ENCODE measurements at places on chromosomes 12 and 14.

DNA sequence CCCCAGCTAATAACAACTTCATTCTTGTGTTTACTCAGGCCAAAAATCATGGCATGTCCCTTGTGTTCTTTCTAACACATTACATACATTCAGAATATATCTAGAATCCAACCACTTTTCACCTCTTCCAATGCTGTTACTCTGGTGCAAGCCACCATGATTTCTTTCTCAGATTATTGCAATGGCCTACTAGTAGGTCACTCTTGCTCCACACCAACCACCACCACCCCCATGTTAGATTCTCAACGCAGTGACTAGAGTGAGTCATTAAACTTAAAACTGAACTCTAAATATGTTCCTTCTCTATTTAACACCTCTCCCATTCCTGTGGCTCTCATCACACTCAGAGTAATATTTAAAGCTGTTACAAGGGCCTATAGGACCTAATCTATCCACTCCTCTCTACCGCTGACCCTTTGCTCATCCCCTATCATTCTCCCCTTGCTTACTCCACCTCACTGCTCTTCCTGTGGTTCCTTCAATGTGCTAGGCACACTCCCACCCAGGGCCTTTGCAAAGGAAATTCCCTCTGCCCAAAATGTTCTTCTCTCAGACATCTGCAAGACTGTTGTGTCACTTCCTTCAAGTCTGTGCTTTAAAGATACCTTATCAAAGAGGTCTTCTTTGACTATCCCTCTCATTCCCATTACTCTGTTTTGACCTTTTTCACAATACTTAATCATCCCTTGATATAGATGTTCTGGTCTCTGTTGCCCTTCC, 6.6 kb downstream of the RTN1 start:
- DNase-seq = no peak

- DNase-seq = no peak
These were observed 716.8 kb downstream of the LRFN5 start for GRCh38 chr14:42323426-42323825.

DNA sequence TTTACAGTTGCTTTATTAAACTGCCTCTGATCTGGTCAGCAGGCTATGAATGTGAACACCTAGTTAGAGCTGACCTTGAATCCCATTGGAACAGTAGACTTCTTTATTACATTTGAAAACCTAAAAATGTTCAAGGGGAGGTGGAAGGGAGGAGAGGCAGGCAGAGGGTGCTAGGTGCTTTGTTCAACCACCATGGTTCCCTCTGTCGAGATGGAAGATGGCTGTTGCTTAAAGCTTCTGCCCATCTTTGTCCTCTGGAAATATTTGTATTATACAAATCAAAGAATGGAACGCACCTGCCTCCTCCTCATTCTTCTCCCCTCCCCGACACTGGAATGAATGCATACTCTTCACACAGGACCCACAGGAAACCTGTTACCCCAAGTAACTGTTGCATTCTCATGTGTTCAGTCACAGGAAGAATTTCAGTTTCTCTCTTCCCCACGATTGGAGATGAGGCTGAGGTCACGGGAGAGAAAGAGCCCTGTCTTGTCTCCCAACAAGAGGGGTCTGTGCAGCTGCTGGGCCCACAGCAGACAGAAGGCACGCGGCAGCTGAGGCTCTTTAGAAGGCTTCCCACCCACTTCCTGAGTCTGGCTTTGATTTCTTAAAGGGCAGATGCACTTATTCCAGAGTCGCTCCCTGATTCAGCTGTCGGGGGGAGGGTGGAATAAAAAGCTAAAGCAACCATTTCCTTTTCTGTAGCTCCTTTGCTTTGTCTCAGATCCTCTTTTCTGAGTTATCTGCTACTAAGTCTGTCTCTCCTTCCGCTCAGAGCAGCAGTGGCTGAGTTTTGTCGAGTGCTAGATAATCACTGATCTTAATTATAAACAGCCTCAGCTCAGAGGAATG, 217.9 kb upstream of the BTG1 start:
- peak; percentile 27 for DNase-seq

- no peak for DNase-seq
These were observed 5.5 kb upstream of the HVCN1 start for GRCh38 chr12:110694330-110694901.

DNA sequence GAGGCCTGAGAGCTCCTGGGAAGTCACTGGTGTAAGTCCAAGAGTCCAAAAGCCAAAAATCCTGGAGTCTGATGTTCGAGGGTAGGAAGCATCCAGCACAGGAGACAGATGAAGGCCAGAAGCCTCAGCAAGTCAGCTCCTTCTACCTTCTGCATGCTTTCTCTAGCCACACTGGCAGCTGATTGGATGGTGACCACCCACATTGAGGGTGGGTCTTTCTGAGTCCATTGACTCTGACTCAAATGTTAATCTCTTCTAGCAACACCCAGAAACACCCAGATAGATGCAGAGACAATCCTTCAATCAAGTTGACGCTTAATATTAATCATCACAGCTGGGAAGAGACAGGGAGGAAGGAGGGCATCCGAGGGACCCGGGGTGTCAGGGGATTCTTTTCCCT, 305.8 kb downstream of the AACS start:
- DNase-seq = no peak

- DNase-seq = no peak
These were observed 172.8 kb upstream of the LMNTD1 start for GRCh38 chr12:25725931-25726330.

DNA sequence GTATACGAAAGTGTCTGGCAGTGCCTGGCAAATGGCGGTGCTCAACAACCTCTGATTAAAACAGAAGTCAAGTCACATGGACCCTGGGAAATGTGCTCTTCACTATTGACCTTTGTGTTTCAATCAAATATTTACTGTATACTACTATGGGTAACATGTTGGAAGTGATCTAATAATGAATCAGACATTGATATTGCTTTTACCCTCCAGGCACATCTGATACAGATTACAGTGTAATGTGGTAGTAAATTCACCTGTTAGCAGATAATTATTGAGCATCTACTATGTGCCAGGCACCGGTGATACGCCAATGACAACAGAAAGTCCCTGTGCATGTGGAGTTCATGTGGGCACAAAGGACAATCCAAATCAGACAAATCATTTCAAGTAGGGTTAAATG, 63.1 kb downstream of the STON2 start:
- DNase-seq = no peak

GRCh38 chr14:35480119-35480769, 53.7 kb upstream of the INSM2 start:
- DNase-seq = peak; percentile 75

DNA sequence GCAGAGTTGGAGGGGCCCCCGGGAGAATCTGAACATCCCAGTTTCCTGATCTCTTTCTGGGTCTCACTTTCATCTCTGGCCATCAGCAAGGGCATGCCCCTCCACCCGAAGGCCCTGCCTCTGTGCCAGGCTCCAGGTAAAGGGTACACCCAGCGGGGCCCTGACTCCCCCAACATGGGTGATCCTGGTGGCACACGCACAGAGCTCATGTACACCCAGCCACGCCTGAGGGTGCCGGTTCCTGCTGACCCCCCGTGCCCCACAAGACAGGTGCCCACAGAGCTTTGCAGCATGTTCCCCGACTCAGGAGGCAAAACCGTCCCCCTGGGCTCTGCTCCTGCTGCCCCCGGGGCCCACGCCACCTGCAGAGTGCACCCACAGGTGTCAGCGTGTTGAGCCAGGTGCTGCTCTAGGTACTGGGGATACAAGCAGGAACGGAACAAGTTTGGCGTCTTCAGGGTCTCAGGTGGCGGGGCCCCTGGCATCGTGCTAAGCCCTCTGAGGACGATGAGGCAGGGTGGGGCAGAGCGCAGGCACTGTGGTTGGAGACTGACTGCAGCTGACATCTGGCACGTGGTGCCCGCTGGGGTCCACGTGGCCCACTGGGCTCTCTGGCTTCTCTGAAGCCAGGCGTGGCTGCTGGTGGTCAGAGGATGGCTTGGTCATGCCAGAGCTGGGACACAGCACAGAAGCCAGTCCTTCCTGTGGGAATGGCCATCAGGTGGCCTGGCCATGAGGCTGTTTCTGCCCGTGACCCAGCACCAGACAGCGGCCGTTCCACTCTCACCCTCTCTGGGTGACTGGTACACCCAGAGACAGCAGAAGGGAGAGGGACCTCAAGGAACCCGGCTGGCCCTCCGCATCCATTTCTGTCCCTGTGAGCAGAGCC, 13.8 kb downstream of the BAG5 start:
- no peak for DNase-seq

GRCh38 chr12:5185435-5186069, 141.9 kb downstream of the KCNA5 start:
- DNase-seq = no peak

- DNase-seq = peak; percentile 58
These were observed 75.0 kb downstream of the FOXN3 start for GRCh38 chr14:89342049-89342448.

- no peak for DNase-seq
These were observed 266.2 kb downstream of the KTN1 start for GRCh38 chr14:55845963-55846825.

DNA sequence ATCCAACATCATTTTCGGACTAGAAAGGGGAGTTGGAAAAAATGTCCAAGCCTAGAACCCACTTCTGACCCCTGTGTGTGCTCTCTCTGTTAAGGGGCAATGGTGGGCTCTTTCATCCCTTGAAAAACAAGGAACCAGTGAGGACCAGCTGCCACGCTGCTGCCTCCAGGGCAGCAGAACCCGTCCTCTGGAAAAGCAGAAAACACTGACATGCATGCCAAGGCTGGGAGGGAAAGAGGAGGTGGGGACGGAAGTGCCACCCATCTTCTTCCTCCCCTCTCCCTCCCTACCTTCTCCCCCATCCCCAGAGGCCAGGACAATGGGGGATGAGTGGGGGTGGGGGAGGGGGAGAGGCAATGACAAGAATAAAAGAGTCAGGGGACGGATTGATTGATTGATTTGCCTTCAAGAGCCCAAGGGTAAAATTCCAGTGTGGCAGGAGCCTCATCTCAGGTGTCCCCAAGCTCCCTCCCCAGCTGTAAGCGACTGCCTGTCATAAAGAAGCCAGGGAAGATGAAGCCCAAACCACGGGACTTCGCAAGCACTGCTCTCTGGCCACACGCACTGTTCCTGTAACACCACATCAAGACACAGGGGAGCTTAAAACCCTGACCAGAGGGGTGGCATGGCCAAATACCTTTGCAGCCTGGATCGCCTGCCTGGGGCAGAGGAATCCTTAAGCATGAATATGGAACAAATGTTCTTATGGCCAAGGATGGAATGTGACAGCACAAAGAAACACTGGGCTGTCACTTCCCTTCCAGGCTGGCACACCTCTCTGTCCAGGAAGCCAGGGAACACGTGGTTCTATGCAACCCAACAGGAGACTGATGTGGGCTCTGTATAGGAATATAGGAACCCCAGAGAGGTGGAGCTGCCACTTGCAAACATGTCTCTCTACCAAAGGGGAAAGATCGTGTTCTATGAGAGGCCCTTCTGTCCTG, 38.9 kb upstream of the BDKRB2 start:
- DNase-seq = no peak

DNA sequence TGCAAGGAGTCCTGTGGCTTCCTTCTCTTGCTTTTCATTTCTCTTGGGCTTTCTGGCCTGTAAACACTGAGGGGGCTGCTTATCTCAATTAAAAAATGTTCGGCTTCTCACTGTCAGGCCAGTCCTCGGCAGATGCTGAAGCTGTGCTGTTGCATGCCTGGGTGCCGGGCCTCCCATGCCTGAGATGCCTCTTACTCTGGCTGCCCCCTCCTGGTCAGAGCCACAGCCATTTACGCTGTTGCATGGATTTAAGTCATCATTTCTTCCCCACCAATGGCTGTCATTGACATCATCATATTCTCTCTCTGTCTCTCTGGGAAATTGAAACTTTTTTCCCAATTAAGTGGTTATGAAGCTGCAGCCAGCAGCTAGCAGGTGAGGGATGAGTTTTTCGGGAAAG, 53.7 kb downstream of the FOXN4 start:
- DNase-seq = no peak

- peak; percentile 95 for DNase-seq
These were observed at the start of gene TM7SF3 for GRCh38 chr12:27014085-27014858. TM7SF3 (minus strand) TSS chr12:27014384; CDS start chr12:27014168, 216 bp downstream.

DNA sequence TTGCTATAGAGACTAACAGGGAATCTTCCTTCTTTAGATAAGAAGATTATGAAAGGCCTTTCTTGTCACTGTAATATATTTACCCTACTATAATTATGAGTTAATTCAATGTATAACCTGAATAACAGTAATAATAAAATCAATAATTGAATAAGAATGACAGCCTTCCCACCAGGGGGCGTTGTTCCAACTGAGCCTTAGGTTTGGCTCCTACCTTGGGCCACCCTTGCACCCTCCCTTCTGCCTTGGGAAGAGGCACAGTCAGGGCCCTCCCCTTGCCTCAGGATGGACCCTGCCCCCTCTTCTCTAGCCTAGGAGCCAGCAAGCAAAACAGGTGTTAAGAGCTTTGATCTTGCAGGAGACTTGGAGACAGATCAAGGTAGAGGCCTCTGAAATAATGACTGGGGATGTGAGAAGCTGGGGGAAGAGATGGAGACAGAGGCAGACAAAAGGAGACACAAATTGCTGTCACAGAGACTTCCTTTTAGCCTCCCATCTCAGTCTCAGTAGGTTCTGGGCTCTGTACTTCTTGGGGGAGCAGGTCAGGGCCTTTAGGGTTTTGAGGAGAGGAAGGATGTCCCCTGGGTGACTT, 40.1 kb upstream of the CISTR start:
- DNase-seq = no peak

DNA sequence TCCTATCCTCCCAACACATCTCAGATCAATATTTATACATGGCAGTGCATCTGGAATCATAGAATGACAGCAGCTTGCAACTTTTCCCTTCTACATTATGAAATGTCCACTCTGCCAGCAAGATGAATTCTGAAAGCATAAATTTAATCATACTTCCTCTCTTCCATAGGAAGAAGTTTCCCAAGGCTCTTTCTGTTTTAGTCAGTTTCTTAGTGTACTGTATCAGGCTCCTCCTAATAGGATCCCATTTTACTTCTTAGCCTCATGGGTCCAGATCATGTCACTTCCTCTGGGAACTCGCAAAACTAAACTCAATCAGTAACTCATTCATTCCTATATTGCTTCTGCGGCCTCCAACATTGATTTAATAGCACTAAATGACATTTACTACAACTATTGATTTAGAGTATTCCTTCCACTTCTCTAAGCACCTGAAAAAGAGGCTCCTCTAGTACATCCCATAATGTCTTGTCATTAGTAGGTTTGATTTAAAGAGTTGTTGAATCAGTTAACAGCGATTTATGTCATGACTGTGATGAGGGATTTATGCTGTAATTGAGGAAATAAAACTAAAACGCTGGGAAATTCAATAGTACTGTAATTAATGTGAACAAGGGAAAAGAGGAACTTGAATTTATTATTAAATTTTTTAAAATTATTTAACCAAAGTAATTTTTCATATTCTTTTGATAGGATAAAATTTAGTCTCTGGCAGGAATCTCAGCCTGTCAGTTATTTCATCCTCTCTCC, 4.0 kb downstream of the CLEC1A start:
- no peak for DNase-seq

DNA sequence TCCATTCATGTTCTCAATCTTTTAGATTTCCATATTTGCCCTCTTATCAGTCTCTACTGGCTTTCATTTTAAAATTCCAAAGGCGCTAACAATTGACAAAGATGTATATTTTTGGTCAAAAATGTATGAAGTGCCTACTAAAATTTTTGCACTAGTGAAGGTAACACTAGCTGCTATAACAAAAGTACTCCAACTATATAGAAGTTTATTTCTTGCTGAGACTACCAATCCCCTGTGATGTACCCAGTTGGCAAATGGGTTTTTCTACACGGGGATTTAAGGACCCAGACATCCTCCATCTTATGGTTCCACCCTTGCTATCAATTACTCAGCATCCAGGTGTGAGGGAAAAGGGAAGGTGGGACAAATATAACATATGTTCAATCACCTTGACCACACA, 75.3 kb upstream of the TSPAN8 start:
- no peak for DNase-seq

- DNase-seq = no peak
These were observed 29.4 kb upstream of the ESRRB start for GRCh38 chr14:76346391-76347160.

- no peak for DNase-seq
These were observed 329.6 kb downstream of the ZFP36L1 start for GRCh38 chr14:68463299-68463698.
